ENCODE measurements at places on chromosomes 5 and 9.
A peak's percentile ranks its signal among the peaks of the same experiment; 100 is the strongest.

GRCh38 chr9:122370869-122371755 lies at the start of gene PTGS1:
TSS of gene PTGS1 (plus strand) at chr9:122371024. CDS start at chr9:122371085, 61 bp downstream.
- DNase-seq: peak; percentile 82

- DNase-seq: peak; percentile 33
Observed at GRCh38 chr5:56161439-56161823, 71.7 kb downstream of the ANKRD55 start.

DNA sequence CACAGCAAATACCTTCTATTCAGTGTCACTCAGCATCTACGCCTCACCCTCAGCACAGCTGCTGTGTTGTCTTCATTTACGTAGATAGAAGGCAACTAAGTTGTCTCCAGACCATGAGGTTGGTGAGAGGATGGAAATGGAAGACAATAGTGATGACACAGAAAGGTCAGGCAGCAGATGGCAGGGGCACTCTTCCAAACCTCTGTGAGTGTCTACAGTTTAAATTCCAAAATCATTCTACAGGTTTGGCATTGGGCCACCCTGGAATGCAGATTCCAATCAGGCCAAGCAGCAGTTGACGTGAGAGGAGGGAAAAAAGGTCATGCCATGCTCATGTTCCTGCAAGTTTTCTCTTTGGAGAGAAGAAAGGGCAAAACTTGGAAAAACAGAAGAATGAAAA lies 68.7 kb upstream of the ADAMTSL1 start:
- DNase-seq: no peak

DNA sequence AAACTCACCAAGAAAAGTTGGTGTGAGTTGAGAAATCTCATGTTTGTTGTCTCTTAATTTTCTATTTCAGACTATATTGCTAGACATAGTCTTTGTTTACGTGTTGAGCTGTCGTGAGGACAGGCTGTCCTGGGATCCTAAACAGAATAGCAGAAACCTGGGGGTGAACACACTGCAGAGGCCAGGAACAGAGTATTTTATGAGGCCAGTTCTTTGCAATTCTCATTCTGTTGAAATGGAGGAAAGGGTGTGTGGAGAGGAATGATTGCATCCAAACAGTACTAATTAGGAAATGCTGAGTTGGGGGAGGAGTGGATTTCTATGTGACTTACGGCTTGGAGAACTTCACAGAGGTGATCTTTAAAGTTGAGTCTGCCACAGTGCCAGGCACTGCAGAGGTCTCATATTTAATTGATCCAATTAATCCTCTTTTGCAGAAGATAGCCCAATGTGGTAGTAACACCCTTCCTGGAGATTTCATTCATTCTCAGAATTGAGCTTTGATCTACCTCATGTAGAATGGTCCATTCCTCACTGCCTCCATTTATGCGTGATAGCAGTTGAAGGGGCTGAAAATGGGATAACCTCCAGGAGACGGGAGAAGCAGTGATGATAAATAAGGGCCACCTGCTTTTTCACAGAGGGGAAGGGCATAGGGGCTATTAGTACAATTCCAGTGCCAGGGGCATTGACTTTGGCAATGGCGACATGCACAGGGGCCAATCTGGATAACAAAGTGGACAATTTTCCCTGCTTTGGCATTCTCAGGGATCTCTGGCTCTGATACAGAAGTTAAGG lies 84.7 kb upstream of the TNFAIP8 start:
- DNase-seq: peak; percentile 42

DNA sequence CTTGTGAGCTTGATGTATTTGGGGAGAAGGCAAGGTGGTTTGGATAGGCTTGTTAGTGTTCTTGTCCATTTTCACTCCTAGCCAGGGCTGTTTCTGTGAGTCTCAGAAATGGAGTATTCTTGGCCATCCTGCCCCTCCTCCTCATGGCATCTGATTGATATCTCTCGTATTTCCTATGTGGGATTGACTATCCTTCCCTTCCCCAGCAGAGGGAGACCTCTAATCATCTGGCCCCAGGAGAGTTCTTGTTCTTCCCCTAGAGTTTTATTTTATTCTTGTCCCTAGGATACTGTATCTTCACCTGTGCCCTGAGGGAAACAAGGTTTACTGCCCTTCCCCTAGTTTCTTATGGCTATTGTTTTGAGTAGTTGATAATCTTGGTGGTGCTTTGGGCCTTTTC lies 114.4 kb downstream of the VPS13A start:
- no peak for DNase-seq

GRCh38 chr9:73026375-73026774 lies 73.5 kb upstream of the ALDH1A1 start:
- no peak for DNase-seq

DNA sequence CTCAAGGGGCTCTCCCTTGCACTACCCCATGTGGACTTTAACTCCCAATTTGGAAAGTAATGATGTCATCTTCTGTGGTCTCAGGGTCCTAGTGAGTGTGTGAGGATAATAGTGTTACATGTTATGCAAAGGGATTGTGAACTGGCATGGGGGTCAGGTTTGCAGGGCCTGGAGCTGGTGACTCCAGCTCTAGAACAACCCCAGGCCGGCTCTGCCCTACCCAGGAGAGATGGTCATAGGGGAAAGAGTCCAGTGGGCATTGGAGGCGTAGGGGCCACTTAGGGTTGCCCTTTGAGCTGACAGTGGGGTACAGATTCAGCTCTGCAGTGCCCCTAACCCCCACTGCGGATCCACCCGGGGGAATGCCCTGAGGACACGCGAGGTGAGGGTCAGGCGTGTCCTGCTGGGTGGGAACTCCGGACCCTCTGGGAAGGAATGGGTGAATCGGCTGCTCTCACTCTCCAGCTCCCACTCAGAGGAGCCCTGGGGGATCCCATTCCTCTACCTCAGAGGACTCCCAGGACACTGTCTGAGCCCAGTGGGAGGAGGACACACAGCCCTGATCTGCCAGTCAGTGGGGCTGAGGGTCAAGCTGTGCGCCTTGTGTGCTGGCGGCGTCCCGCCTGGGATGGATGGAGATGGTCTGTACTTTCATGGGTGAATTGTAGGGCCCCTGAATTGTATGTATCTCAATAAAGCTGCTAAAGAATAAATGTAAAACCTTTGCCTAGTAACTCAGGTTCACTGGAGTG lies 2.5 kb upstream of the NKD2 start:
- DNase-seq: no peak

DNA sequence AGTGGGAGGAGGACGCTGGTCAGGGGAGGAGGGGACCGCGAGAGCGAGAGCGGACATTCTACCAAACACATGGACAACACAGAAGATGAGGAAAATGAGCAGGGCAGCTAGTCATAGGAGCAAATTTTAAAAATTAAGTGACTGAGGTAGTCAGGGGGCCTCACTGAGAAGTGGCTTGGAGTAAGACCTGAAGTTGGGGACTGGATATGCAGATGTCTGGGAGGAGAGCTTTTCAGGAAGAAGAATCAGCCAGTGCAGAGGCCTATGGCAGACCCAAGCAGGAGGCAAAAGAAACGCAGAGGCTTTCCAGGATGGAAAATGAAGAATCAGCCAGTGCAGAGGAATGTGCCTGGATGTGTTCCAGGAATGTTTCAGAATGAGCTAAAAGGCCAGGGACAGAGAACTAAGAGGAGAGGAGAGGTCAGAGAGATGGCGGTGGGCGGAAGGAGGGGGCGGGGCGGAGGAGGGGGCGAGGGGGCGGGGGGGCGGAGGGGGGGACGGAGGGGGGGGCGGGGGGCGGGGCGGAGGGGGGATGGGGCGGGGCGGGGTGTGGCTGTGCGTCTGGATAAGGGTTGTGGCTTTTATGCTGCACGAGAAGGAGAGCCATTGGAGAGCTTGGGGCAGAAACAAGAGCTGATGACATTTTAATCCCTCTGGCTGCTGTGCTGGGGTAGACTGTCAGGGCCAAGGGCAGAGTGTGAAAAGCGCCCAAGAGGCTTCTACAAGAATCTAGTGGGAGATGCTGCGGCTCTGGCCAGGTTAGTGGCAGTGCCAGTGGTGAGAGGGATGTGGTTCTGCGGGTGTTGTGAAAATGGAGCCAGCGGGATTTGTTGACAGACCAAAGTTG lies 129.6 kb downstream of the KCNIP1 start:
- no peak for DNase-seq

GRCh38 chr5:30878746-30879145 lies 314.7 kb upstream of the CDH6 start:
- no peak for DNase-seq

GRCh38 chr5:115843444-115844130 lies 1.9 kb downstream of the AP3S1 start:
- no peak for DNase-seq

DNA sequence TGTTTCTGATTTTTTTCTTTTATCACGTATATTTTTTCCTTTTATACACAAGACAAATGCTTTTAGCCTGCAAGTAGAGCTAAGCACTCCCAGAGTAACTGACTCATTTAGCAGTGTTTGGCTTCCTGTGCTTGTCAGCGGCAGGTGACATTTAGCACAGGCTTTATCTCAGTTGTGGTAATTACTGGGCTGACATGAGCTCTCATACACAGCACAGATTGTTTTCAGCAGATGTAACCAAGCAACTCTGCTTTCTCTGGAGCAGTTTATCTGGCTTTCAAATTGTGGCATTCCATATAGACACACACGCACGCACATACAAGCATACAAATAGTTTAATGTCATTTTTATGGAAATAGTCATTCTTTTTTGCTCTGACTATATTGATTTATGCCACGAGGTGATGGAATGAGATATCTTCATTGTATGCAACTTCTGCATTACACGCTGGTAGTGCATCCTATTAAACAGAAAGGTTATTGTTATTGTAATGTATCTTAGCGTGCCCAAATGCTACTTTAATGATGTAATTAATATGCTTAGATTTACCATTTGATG lies 379.0 kb upstream of the GRAMD2B start:
- DNase-seq: no peak

GRCh38 chr5:175201393-175201792 lies 242.6 kb downstream of the DRD1 start:
- no peak for DNase-seq

- no peak for DNase-seq
Observed at GRCh38 chr5:174675916-174676315, 48.5 kb upstream of the MSX2 start.

DNA sequence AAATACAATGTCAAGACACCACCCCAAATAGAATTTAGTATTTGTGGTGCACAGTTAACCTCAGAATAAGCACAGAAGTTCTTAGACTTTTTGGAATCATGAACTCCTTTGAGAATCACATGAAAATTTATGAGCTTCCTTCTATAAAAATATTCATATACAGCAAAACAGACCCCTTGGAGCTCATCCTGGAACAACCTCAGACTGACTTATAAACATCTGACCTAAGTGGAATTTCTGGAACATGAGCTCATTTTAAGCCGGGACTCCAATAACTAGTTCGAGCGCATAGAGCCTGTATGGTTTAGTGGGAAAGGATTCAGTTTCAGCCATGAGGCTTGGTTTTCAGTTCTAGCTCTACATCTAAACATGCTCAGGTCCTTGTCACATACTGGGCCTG lies 192.3 kb downstream of the DEPDC1B start:
- DNase-seq: no peak

- DNase-seq: no peak
Observed at GRCh38 chr5:36772276-36773140, 104.1 kb upstream of the NIPBL start.

DNA sequence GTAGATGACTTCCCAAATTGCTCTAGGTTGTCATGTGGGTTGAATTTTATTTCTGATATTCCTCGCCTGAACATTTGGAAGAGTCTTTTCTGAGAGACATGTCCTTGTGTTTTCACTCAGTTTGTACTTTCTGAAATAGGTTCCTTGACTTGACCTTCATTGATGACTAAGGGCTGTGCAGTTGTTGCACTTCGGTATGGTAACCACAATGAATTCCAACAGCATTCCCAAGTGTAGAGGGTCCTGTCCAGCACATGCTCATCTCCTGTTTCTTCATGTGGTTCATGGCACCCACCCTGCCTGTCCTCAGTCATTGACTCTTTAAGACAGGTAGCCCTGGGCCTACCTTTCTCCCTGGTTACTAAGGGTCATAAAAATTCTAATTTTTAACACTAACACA lies 527.8 kb downstream of the MTRR start:
- no peak for DNase-seq

DNA sequence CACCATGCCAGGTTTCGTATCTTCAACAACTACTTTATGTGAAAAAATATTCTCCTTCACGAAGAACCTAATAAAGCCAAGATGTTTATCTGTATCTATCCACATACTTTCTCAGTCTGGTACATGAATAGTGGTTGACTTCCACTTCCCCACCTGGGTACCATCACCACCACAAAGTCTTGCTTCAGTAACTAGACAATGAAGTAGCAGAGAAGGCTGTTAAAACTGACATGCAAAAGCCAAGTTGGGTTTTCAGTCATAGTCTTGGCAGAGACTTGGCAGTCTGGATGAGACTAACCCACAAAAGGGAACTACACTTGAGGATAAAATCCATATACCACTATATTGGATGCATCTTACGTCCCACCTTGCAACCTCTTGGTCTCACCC lies 5.0 kb downstream of the P4HA2 start:
- DNase-seq: no peak

Measured in suppressor macrophage (primary cell).